ENCODE measurements at places on chromosomes 11 and 22. TPM values are rescaled to one million over a fixed set of nuclear protein-coding genes. Genes with fewer than 3 reads are reported as not detected.

OPCML gene
- not detected for total RNA-seq

MPPED1 gene
- total RNA-seq, result not detected

DEFB131B gene
- total RNA-seq, result not detected

TREH gene
- not detected for total RNA-seq

OR51T1 gene
- total RNA-seq, result not detected

SERPING1 gene
- 1.2 TPM for total RNA-seq

MS4A7 gene
- total RNA-seq, result not detected

MGAT3 gene
- total RNA-seq, result 0.81 TPM

PTPRCAP gene
- 0.15 TPM for total RNA-seq

MRGPRE gene
- total RNA-seq, result not detected

MMP3 gene
- 0.28 TPM for total RNA-seq

SLC22A25 gene
- not detected for total RNA-seq

NXF1 gene
- 50.5 TPM for total RNA-seq

MMP12 gene
- not detected for total RNA-seq

ZMAT5 gene
- total RNA-seq, result 19.2 TPM

MSANTD2 gene
- 5.7 TPM for total RNA-seq

OR52I1 gene
- total RNA-seq, result not detected

C11orf86 gene
- total RNA-seq, result 97.2 TPM

SMIM35 gene
- total RNA-seq, result not detected

ZFPL1 gene
- total RNA-seq, result 33.1 TPM

FADS2 gene
- total RNA-seq, result 340 TPM

HOATZ gene
- total RNA-seq, result not detected

RCE1 gene
- 54.3 TPM for total RNA-seq
